Hematopoietic multipotent progenitor cell treated with erythropoietin and hydrocortisone succinate and interleukin-3 and kit ligand, for 4 days (in vitro differentiated cells): ENCODE measurements at places on chromosomes 2 and 18.

DNA sequence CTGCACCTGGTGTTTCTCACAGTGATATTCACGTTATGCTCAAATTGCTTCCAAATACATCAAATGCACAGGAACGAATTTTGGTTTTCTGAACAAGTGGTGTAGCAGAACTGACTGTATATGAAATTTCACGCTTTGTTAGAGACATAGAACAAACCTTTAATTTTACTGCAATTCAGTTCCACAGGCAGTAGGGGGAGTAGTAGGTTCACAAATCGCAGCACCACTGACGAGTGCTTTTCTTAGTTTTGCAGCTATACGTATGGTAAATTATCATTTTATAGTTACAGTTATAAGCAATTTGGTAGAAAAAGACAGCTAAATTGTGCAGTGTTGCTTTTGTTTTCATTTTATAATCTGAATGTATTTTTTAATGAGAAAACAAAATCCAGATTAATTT lies 113.3 kb downstream of the KIAA1328 start:
- DNase-seq: peak; percentile 69

- no peak for DNase-seq
These were observed 149.8 kb downstream of the ACTR3 start for GRCh38 chr2:114039677-114040076.

DNA sequence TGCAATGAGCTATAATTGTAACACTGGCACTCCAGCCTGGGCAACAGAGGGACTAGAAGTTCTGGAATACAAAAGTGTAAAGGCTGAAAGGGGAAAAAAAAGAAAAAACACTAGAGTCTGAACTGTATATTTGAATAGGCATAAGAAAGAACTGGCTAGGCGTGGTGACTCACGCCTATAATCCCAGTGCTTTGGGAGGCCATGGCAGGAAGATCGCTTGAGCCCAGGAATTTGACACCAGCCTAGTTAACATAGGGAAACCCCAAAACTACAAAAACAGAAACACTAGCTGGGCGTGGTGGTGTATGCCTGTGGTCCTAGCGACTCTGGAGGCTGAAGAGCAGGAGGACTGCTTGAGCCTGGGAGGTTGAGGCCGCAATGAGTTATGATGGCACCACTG lies 70.6 kb downstream of the SAP130 start:
- DNase-seq: no peak

GRCh38 chr2:126828491-126828890 lies 70.2 kb upstream of the TEX51 start:
- peak; percentile 73 for DNase-seq

DNA sequence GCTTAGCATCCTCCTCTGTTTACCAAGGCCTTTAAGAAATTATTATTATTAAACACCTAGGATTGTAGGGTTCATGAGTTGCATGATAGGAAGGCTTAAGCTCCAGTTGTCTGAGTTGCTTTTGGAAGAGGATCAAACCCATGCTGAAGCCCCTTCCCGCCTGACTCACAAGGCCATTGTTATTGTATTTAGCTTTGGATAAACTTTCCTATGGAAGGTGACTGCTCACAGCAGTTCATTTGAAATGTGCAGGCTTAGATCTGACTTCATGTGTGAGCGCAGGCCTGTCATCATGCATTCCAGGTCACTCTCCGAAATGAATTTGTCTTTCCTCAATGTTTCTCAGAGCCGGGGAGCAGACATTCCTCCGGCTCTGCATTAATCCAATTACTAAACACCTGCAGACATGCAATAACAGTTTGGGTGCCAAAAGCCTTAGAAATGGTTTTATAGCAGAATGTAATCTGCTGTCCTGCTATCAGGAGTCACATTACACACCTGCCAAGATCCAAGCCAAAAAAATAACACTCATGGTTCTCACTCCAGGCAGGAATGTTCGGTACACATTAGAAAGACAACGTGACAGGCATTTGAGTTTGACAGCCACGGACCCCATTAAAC lies 119.9 kb downstream of the OSR1 start:
- DNase-seq: no peak

DNA sequence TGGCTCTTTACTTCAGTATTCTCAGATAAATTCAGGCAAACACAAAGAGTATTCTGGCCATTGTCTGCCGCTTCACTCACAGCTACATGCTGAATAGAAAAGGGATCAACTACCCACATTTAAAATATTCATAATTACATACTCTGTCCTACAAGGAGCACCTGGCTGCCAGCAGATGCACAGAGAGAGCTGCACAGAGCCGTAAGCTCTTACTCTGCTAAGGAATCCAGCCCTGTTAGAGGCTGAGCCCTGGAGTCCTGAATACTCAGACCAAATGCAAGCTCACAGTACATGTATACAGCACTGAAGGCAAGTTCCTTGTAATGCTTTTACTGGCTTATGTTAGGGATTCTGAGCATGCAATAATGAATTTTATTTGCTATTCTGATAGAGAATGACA lies 80.3 kb downstream of the FTCDNL1 start:
- DNase-seq: no peak

DNA sequence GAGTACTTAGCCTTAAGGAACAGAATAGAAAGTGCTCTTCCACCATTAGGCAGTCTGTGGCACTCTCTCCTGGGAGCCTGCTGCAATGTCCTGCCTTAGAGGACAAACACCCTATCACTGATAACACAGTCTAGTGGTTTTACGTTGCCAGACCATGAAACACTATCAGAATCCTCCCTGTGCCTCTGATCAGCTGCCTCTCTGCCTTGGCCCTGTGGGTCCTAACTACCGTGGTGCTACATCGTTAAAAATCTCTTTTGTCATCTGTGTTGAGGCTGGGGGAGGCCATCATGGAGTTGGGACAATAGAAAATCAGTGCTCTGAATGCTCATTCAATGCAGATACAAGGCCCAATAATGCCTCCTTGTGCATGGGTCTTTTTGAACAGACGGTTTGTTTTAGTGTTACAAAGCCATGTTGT lies 11.9 kb upstream of the APCDD1 start:
- peak; percentile 44 for DNase-seq

- DNase-seq: no peak
These were observed 293.4 kb downstream of the CELF4 start for GRCh38 chr18:37272226-37272625.

- DNase-seq: no peak
These were observed 25.8 kb upstream of the NRP2 start for GRCh38 chr2:205656461-205656860.

DNA sequence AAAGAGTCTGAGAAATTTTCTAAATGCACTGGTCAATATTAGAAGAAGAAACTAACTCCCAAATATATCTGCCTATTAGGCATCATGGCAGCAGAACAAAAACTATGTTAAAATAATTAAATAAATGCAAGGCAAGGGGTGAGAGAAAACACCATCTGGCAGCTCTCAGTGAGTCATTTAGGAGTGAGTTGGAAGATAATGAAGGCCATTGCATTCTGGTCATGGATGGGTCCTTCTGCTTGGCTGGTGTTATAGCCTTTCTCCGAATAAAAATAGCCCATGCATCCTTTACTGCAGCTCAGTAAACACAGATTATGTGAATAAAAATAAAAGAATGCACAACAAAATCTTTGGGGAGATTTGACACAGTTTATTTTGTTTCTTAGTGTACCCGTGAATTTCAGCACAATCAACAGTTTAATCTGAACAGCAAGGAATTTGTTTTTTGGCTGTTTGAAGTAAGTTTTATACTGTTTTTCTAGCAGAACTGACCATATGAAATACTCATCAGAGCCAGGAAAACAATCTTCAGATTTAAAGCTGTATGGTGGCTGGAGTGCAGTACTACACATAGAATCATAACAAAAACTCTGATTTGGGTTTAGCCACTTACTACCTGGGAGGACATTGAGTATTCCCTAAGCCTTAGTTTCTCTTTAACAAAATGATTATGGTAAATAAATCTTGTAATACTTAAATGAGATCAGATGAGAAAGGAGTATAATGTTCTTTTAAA lies 225.1 kb upstream of the ITGA4 start:
- no peak for DNase-seq

GRCh38 chr2:5748946-5749345 lies 56.8 kb downstream of the SOX11 start:
- no peak for DNase-seq

- no peak for DNase-seq
These were observed 84.2 kb downstream of the DTNA start for GRCh38 chr18:34794348-34794747.

DNA sequence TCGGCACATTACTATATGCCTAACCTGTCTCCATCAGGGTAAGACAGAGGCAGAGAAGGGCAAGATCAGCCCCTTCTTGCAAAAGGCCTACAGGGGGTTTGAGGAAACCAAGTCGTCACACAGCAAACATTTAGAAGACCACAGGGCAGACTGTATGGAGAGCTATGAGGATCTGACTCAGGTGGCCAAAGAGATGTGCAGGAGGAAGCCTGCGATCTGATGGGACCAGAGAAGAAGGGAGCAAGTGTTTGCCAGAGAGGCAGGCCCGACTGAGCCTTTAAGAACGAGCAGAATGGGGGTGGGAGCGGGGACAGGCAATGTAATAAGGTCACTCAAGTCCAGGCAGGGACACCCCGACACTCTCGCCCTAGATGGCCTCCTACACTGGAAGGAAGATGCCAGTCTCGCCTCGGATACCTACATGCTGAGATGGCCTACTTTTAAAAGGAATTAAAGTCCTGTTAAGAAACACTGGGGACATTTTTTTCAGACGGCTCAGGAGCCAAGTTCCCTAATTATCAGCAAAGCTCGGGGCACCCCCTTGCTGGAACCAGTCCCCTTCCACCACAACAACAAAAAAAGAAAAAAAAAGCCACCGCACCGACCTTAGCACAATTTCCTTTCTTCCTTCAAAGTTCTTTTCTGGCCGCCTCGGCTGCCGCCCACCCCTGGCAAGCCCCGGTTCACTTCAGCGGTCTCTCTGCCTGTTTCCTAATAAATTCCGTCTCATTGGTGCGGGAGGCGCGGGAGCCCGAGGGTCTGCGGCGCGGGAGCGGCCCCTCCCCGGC lies 1.5 kb downstream of the SFXN5 start:
- DNase-seq: peak; percentile 63

DNA sequence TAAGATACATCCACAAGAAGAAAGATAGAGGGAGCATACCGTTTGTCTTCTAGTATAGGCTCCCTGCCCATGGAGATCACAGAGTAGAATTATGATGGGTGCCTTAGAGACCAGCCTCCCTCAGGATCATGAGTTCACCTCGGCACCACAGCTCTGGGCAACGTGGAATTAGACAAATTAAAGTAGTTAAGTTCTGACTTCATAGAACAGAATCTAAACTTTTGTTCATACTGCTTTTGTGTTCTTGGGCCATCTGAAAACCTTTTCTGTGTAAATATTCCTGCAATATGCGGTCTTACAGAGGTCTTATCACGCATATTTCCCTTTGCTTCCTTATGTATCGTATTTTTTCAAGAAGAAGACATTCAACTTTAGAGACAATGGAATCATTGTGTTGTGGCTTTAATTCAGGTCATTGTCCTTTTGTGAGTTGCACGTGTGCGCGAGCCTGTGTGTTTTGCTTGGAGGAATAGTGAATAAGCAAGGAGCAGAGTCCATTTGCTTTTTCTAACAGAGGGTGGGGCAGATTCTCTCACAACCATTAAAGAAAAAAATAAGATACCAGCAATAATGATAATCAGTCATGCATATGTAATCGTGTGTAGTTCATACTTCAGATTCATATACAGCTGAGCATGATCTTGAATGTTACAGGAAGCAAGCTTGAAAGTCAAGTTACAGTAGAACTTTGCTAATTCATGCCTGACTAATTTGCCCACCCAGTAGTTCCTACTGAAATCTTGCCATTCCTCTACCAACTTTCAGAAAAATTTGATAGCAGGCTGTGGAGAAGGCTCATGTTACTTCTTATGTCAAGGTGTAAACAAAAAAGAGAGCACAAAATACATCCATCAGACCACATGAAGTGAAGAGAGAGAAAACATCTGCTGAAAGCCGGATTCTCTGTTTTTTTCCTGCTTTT lies 243.6 kb downstream of the NEDD4L start:
- no peak for DNase-seq

DNA sequence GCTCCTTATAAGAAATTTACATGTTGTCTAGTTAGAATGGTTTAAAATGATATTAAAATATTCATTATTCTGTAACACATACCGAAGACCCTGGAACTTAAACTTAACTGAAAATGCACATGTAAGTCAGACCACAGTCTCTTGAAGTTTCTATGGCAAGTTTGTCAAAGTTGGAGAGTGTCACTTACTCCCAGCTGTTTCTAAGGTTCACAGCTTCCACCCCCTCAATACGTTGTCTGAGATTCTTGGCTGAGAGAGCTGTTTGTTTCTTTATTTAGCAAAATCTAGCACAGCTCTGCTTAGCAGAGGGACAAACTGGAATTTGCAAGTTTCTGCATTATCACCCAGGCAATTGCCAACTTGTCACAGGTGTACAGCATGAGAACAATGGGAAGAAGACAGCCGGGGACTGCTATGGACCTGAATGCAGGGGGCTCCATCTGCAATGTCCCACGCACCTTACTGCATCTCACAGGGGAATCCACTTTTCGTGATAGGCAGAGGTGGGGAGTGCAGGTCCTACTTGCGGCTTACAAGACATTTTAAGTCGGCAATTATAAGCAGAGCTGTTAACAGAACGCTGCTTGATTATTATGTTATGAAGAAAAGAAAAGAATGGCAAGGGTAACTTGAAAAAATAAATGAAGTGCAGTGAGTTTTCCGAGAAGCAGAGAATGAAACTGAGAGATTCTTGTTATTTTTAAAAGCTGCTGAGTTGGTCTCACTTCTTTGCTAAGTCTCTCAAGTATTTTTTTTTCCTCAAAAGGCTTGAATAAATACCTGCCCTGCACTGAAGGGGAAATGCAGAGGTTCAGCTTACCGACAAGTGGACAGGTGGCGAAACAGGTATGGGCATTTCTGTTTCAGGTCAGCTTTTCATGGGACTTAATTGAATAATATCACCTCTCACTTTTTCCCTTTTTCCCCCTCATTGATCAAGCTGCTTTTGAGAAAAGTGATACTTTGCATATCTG lies 1072.1 kb upstream of the FANCL start:
- no peak for DNase-seq

GRCh38 chr2:238119756-238120462 lies 18.6 kb upstream of the KLHL30 start:
- DNase-seq: no peak

DNA sequence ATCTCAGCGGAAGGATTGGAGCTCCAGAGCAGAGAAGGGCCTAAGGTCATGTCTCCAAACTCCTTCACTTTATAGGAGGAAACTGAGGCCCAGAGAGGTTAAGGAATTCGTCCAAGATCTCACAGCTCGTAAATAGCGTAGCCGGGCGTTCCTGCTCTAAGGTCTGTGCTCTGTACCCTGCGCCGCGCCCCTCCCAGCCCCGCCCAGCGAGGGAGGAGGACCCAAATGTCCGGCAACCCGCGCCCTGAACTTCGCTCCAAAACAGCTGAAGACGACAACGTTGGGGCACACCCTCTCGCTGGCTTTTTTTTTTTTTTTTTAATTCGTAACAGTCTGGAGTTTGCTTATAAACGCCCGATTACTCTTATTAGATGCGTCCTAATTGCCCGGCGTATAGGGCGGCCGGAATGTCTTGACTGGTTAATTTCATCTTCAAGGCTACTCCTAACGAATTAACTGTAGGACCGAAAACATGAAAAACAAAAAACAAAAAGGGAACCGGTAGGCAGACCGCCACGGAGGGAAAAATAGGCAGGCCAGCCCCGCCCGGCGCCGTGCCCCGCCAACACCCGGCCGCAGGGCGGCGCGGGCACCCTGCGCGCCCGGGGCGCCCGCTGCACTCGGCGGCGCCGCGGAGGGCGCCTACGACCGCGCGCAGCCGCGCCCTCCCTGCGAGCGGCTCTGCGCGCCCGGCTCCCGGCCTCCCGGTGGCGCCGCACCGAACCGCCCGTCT lies 928 bp upstream of the FOSL2 start:
- peak; percentile 93 for DNase-seq

- no peak for DNase-seq
These were observed 147.7 kb downstream of the TSN start for GRCh38 chr2:121903037-121903689.

- DNase-seq: no peak
These were observed 16.6 kb downstream of the SERPINB13 start for GRCh38 chr18:63603772-63604171.
